ENCODE measurements at places on chromosomes 2 and 18.

GRCh38 chr2:218895759-218896500, 15.3 kb downstream of the WNT10A start:
- H3K4me1 ChIP-seq = peaks cover 72% of the 10 kb centered on the region
- H3K36me3 ChIP-seq = no peaks in the 10 kb centered on the region
- H3K4me3 ChIP-seq = peak overlapping the region; percentile 29
- H3K27me3 ChIP-seq = peaks cover 2% of the 10 kb centered on the region

DNA sequence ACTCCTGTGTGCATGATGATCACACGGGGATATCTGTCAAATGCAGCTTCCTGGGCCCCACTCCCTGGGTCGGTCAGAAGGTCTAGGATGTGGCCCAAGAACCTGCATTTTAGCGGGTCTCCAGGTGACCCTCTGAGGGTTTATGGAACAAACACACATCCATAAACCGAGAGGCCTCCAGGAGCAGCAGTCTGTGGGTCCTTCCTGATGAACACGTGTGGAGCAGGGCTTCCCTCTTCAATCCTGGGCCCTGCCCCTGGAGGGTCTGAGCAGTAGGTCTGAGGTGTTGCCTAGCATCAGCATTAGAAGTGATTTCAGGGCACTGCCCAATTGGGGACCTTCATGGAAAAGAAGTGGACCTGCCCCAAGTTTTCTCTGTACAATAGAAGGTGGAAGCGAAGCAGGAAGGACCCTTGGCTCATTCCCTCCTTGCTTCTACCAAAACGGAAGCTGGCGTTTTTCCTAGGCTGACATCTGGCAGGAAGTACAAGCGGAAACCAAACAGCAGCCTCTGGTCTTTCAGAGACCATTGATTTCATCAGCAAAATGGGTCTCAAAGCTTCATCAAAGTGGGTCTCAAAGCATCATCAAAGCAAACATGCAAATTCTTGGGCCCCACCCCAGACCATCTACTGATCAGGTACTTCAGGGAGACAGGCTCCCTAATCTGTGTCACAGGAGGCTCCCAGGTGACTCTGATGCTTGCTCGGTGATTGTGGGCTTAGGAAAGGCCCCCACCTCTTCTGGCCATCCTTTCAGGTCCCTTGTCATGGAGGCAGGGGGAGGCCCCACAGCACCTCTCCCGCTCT, 30.7 kb downstream of the INO80C start:
- no peak for DNase-seq
- H3K27me3 ChIP-seq = no peaks in the 10 kb centered on the region
- no peaks in the 10 kb centered on the region for H3K36me3 ChIP-seq
- no peaks in the 10 kb centered on the region for H3K4me1 ChIP-seq

GRCh38 chr2:147108548-147108947, 736.3 kb upstream of the ACVR2A start:
- no peaks in the 10 kb centered on the region for H3K36me3 ChIP-seq
- no peak overlapping the region for H3K4me3 ChIP-seq
- H3K4me1 ChIP-seq = no peaks in the 10 kb centered on the region
- no peak overlapping the region for H3K27ac ChIP-seq
- DNase-seq = no peak
- H3K27me3 ChIP-seq = peaks cover 2% of the 10 kb centered on the region

DNA sequence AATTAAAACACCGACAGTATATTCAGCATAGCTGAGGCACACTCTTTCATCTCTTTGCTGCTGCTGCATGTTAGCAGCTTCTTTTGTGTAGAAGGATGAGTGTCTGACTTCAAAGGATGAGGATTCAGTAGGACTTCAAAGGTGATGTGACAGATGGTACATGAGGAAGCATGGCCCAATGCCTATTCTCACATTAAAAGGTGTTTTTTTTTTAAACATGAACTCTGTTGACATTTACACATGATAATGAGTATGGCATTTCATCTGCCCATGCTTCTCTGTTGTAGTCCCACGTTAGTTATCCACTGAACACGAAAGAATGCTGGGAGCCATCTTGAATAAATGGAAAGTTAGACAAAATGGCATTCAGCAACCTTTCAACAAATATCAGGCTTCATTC, 1950.8 kb upstream of the PIK3C3 start:
- no peaks in the 10 kb centered on the region for H3K36me3 ChIP-seq
- H3K4me1 ChIP-seq = no peaks in the 10 kb centered on the region
- no peaks in the 10 kb centered on the region for H3K27me3 ChIP-seq
- no peak for DNase-seq

DNA sequence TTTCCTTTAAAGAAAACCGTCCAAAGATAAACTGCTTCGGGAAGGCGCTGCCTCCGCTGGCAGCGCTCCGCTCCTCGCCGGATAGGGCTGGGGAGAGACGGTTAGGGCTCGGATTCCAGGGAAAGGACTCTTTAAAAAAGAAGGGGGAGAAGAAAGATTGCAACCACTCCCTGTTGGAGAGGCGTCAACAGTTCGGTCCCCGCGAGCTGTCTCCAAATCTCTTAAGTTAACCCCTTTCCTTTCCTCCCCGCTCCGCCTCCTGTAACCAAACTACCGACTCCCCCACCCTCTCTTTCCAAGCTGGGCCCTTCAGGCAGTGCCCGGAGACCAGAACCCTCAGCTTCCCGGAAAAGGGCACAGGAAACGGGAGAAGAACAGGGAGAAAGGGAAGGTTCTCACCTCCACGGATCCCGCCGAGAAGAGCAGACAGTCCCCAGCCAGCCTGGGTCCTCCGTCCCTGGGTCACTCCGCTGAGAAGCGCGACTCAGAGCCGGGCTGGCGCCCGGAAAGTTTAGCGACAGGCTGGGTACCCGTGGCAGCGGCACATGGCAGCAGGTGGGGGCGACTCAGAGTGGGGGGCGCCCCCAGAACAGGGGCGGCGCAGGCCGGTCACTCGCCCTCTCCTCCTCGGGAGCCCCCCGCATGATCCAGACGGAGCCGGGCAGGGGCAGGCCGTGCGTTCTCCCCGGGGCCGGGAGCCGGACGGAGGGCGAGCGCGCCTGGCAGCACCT, 675 bp downstream of the FZD5 start:
- peak; percentile 20 for DNase-seq
- H3K36me3 ChIP-seq = no peaks in the 10 kb centered on the region
- peaks cover 15% of the 10 kb centered on the region for H3K27me3 ChIP-seq
- peak overlapping the region; percentile 72 for H3K4me3 ChIP-seq
- H3K4me1 ChIP-seq = peaks cover 44% of the 10 kb centered on the region
